IMR-90 (cell line): ENCODE measurements at places on chromosomes 16 and 17.

- no peak for DNase-seq
These were observed at the start of gene BEAN1 for GRCh38 chr16:66427036-66427860. Gene BEAN1, plus strand, starts transcription at chr16:66427295. Its CDS starts 10,382 bp downstream, at chr16:66437677.

- DNase-seq = peak; percentile 41
These were observed 24.4 kb downstream of the SREBF1 start for GRCh38 chr17:17812211-17813054.

GRCh38 chr17:15894258-15894657, 50.7 kb upstream of the ADORA2B start:
- no peak for DNase-seq

GRCh38 chr17:68656666-68657065, 55.5 kb upstream of the FAM20A start:
- DNase-seq = no peak

DNA sequence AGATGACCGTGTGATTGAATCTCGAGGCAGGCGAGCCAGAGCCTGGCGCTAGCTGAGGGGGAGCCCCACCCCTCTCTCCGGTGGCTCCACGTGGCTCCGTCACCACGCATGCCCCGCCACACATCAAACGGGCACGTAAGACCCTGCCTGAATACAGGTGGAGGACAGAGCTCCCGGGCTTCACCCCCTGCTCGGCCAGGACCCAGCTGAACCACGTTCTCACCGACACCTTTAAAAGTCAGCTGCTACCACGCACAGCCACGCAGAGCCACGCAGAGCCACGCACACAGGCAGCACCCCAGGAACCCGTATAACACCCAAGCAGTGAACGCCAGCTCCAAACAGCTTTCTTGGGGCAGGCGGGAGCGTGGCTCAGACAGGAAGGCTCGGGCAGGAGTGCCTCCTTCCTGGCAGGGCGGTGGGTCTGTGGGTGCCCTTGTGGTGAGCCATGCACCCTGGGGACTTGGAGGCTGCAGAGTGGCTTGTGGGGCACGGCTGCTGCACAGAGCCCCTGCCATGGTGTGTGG, 4.4 kb downstream of the TMEM204 start:
- no peak for DNase-seq

GRCh38 chr16:67279296-67280089, at the start of gene PLEKHG4:
Gene PLEKHG4, plus strand, starts transcription at chr16:67279532. Its CDS starts 513 bp downstream, at chr16:67280045.
- DNase-seq = peak; percentile 66

DNA sequence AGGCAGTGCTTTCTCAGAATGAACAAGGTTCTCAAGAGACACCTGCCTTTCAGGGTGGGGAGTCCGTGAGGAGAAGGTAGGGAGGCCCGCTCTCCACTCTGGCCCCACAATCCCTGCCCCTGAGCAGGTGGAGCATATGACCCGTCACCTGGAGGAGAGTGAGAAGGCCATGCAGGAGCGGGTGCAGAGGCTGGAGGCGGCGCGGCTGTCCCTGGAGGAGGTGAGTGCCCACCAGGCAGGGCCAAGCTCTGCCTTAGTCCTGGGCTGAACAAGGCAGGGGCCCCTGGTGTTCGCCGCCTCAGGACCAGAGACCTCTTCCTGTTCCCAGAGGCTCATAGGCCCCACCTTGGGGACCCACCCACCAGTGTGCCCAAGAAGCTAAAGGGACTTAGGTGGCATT, 2.5 kb upstream of the RAC3 start:
- no peak for DNase-seq

GRCh38 chr17:39653662-39654331, 11.4 kb upstream of the TCAP start:
- no peak for DNase-seq

GRCh38 chr16:48574140-48574539, 35.8 kb downstream of the N4BP1 start:
- no peak for DNase-seq

- DNase-seq = no peak
These were observed 8.9 kb downstream of the OR4D1 start for GRCh38 chr17:58156839-58157803.
